Karpas-422 (cell line): ENCODE measurements at places on chromosomes 2 and 18.
A peak's percentile ranks its signal among the peaks of the same experiment; 100 is the strongest.

GRCh38 chr2:168573128-168573903, 117.2 kb downstream of the CERS6 start:
- DNase-seq, result no peak

- DNase-seq, result peak; percentile 60
These were observed 732 bp upstream of the ANXA4 start for GRCh38 chr2:69741229-69741574.

- peak; percentile 42 for DNase-seq
These were observed 349.1 kb downstream of the ANAPC1 start for GRCh38 chr2:111534910-111535352.

DNA sequence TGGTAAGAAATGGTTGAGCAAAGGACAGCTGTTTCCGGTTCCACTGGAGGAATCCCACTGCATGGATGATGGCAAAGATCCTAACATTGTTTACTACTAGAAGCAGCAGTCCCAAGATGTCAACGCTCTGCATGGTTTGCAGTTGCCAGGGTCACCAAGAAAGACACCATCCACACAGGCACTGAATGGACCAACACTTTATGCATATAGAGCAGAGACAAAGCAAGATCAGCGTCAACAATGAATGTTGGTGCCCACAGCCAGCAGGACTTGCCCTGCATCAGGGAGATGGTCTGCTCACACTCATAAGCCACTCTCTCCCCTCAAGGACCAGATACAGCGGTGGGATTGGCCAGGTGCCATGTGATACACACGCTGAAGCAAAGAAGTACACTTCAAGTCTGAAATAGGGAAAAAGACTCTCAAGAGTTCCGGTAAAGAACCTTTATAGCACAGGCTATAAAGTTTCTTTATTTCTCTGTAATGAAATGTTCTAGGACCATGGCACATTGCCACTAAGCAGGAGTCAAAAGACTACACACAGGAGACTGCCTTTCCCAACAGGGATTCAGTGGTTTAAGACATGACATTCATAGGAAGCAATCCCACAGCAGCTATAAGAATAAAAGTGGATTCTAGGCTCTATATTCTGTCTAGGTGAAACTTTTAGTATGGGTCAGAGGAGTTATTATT, 133.2 kb upstream of the EPHA4 start:
- DNase-seq, result no peak
